DMS153 (cell line): ENCODE measurements at places on chromosomes 5 and 9.

- DNase-seq = no peak
Observed at GRCh38 chr5:133827830-133828229, 140.6 kb downstream of the C5orf15 start.

DNA sequence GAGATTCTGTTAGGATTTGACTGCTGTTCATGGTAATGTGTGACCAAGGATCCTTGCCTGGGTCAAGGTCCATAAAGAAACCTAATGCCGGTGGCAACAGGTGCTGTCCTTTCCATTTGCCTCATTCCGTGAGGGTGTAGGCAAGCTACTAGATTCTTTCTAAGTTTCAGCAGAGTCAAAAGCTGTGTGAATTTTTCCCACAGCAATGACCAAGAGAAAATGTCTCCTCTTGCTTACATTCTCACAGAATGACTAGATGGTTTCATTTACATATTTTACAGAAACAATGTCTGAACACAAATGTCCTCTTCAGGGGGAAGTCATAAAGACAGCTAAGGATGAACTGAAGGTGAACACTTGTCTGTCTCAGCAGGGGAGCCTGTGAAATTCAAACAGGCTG is 75.3 kb upstream of the SV2C start:
- DNase-seq = no peak

DNA sequence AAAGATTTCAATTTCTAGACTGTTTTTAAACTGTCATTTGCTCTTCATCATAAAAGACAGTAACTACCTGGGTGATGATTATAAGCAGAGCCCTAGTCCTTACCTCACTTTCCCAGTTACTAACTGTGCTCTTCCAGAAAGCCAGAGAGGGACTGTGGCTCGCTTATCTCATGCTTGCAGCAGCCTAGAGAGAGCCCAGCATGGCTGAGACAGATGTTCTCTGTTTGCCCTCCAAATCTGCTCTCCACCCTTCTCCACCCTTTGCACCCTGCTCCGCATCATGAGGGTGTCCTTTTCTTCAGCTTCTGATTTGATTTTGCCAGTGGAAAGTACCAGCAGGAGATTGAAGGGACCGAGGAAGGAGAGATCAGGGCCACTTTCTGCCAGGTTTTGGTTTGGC is 61.2 kb upstream of the SELENOP start:
- no peak for DNase-seq

- DNase-seq = no peak
Observed at GRCh38 chr9:120443489-120443888, 136.5 kb downstream of the CDK5RAP2 start.

DNA sequence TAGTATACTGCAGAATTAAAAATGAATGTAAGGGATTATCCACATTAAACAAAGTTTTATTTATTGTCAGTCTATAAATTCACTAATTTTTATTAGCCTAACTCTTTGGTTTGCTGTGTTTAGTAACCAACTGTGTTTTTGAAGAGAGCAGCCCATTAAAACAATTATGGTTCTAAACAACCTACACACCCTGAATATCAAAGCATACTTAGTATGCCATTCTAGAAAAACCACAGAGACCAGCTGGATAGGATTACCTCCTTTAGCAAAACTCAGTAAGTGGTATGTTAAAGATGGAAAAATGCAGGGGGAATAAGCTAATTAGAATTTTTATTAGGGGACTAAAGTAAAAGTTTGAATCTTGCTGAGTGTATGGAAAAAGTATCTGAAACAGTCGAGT is 1981.7 kb upstream of the NUDT12 start:
- no peak for DNase-seq

DNA sequence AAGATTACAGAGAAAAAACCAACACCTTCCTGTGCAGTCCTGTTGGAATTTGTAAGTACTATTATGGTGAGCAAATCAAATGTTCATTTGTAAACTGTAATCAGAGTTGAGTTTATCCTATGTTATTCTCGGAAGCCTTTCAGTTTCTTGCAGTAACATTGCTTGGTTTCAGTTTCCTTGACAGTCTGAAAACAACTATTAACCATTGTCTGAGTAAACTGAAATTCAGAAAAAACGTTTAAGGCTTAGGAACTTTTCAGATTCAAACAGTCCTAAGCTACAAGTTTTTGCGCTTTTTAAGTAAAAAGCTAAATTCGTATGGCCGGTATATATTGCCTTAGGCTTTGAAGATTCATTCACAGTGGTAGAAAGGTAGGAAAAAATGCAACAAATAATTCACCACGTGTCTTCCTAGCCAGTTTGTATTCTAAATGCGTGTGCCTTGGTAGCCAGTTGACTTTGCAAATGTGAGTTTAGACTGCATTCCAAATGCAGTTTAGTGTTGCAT is 2.5 kb downstream of the GPBP1 start:
- no peak for DNase-seq

GRCh38 chr5:139468421-139468931 is 2.3 kb upstream of the SMIM33 start:
- no peak for DNase-seq

- DNase-seq = no peak
Observed at GRCh38 chr5:172830876-172831662, 3.0 kb upstream of the ERGIC1 start.

DNA sequence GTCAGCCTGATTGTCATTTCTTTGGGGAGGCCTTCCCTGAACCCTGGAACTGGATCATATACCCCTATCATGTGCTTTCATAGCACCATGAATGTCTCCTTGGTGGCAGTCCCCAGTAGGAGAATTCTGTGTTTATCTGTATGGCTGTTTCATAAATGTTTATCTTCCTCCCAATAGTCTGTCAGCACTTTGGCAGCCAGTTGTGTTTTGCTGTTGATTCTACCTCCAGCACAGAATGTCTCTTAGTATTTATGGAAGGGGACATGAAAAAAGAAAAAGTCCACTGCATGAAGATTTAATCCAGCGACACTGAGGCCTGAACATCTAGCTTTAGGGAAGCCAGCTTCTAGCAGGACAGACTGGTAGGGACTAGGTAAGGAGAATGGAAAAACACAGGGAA is 38.3 kb downstream of the GHR start:
- DNase-seq = no peak

DNA sequence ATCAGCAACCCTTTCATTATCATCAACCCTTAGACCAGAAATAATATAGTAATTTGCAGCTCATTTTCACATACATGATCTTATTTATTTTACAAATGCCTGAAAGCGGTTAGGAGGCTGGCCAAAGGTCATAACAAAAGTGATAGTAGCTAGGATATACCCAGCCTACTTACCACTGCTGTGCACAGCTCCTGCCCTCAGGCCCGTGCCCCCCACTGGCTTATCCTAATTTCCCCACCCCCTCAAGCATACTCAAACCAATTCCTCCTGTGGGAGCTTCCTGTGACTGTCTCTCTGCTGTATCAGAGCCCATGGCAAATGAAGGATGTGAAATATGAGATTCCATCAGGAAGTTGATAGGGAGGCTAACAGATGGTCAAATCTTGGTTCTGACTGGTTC is 14.8 kb downstream of the FAM219A start:
- DNase-seq = no peak

GRCh38 chr5:95072281-95072680 is 212.6 kb downstream of the MCTP1 start:
- no peak for DNase-seq

DNA sequence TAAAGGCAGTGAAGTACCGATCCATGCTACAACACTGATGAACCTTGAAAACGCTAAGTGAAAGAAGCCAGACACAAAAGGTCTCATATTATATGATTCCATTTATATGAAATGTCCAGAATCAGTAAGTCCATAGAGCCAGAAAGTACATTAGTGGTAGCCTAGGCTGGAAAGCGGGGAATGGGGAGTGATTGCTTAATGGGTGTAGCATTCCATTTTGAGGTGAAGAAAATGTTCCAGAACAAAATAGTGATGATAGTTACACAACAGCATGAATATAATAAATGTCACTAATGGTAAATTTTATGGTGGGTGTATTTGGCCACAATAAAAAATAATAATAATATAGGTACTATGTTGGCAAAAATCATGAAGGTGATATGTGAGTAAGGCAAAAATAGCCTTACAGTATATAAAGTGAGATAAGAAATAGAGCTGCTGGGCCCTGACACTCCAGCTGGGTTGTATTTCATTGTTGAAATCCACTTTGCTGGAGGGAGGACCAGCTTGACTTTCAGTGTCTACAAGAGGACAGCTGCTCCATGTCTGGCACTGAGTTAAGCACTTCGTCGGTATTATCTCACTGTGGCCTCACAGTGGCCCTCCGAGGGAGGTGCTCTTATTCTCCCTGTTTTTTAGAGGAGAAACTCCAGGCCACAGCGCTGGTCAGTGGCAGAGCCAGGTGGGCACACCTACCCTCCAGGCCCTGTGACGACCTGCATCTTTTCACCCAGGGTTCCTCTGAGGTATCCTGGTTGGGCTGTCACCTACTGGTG is 22.4 kb upstream of the ANGPTL2 start:
- DNase-seq = no peak

DNA sequence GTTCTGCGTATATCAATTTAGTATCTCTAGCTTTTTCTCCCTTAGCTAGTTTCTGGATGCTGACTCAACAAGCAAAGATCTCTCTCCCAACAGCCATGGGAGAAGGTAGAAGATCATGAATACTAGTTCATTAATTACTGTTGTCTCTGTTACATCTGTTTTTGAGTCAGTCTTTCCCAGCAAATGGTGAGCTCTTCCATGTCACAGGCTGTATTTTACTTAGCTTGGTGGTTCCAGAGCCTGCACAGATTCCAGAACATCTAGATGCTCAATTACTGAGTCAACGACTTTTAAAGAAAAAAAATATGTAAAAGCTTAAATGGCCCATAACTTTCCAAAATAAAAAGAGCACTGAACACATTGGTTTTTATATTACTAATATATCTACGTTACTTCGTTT is 307.2 kb downstream of the NSG2 start:
- no peak for DNase-seq

GRCh38 chr9:81861644-81862043 is 66.6 kb upstream of the SPATA31D4 start:
- DNase-seq = no peak

DNA sequence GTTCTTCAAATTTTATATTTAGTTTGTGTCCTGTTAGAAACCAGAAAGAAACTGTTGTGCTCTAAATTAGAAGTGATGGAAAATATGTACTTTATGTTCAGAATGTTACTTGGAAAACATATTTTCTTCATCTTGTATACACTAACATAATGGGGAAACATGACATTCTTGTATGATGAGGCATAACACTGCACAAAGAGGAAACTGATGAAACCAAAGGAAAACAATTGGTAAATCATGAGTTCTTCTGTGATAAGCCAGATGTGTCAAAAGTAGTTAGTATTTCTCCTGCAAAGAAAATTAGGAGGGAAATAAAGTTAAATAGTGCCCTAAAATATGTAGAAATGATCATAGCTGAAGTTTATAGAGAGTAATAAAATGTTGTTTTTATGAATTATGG is 111.1 kb upstream of the FBN2 start:
- no peak for DNase-seq

DNA sequence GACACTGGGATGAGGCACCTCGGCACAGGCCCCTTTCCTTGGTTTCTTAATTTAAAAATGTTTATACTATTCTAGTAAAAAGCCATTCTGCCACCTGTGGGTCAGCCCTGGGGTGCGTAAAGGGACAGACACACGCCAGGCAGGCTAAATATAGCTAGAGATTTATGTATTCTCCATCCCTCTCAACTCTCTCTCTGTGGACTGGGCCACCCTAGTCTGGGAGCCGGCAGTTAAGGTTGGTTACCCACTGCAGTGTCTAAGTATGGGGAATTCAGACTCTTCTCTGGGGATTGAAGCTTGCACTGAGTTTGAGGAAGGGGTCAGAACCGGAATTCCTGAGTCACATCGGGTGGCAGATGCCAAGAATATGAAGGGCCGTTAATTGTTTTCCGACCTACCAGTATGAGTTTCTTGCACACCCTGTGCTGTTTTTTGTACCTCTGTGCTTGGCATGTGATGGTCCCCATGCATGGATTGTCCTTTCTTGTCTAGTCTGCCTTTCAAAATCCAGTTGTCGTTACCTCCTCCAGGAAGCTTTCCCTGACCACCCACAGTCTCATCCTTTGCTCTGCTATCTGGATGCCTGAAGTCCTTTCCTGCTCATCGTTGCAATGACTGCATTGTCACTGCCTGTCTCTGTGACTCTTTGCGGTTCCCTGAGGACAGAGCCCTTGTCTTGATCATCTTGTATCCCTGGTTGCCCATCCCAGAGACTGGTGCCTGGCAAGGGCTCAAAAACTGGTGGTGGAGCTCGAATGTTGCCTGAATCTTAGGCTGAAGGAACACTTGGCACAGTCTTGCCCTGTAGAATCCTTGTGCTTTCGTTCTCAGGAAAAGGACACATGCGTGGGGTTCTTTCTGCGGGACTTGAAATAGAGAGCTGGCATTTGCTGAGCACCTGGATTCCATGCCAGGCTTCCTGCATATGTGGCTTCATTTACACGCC is 2.1 kb downstream of the NEURL1B start:
- no peak for DNase-seq

DNA sequence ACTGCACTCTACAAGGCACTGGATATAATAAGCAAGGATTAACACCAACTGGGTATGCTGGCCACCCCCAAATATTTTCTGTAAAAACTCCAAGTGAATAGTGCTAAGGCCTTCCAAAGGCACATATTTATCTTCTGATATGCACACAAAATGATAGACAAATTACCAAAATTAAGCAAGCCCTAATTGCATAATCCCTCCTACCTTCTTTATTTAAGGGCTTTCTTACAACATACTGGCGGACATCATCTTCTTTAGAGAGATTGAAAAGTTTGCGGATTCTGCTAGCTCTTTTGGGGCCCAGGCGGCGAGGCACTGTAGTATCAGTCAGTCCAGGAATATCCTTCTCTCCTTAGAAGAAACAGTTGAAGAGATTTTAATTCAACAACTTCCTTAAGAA is 1.9 kb downstream of the RPS6 start:
- DNase-seq = no peak

- no peak for DNase-seq
Observed at GRCh38 chr5:136615251-136616119, 250.1 kb upstream of the TRPC7 start.

- no peak for DNase-seq
Observed at GRCh38 chr9:686321-686813, 155.1 kb upstream of the DMRT1 start.

DNA sequence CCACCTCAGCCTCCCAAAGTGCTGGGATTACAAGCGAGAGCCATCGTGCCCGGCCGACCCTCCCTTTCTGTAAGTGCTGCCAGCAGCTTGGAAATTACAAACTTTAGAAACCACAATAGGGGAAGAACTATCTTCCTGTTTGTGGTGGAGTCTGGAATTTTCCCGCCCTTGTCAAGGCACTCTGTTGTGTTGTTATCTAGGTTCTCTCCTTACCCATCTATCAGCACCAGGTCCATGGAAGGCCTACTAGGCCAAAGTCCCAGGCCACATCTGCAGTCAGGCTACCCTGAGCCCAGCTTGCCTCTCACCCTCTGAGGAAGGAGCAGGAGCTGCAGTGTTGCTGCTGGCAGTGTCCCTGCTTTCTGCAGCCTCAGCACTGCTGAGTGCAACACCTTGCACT is 214.9 kb downstream of the MCTP1 start:
- no peak for DNase-seq

- peak; percentile 9 for DNase-seq
Observed at GRCh38 chr5:129771058-129771838, 23.4 kb downstream of the MINAR2 start.

GRCh38 chr5:157217289-157218024 is 36.8 kb downstream of the ITK start:
- DNase-seq = no peak
